Endothelial cell (in vitro differentiated cells): ENCODE measurements at places on chromosomes 7 and 10.

GRCh38 chr10:33057620-33058019 lies 99.6 kb upstream of the ITGB1 start:
- no peak for DNase-seq

- no peak for DNase-seq
These were observed 27.1 kb downstream of the NMT2 start for GRCh38 chr10:15141136-15142054.

DNA sequence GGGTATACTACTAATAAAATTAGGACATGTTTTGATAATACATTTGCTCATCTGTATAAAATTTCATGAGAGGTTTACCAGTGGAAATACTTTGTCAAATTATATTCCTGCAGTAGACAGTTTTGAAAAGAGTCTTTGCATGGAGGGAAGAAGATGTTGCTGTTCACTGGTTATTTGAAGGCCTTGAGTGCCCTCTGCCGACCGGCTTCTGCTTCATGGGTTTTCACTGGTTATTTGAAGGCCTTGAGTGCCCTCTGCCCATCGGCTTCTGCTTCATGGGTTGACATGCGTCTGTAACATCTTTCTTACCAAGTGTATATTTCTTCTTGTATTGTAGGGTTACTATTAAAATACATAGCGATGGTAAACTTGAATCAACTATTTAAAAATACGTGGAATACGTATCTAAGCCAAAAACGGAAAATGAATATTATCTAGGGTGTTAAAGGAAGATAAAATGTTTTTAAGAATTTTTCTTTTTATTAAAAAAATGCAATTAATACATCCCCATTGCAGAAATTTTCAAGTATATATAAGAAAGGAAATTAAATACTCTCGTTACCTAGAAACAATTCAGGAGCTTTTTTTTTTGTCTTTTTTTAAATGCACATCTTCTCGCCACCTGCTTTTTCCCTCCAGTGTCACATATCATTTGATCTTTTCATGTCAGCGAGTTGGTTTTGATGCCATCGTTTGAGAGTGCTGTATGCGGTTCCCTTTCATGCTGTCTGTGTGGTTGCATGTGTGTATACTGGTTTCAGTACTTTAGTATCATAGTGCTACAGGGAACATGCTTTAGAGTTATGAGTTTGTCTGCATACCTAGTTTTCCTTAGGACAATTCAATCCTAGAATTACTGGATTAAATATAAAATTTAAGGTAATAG lies 73.4 kb downstream of the SHH start:
- DNase-seq, result peak; percentile 62

GRCh38 chr7:133650487-133651300 lies 397.8 kb downstream of the EXOC4 start:
- no peak for DNase-seq

DNA sequence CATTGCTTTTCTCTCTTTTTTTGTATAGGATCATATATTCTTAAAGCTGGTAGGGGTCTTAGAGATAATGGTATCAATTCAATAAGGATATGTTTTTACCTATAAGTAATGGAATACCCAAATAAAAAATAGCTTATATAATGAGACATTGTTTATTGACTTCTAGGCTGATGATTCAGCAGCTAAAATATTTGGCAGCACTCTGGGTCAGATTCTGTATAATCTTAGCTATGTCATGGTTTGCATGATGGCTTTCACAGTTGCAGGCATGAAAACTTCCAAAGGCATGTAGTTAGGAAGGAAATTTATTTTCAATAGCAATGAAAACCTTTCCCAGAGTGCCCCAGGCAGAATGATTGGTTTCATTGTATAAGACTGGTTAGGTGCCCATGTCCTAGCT lies 32.1 kb upstream of the A1CF start:
- no peak for DNase-seq

- DNase-seq, result no peak
These were observed 77.5 kb downstream of the LRRC4 start for GRCh38 chr7:127953423-127954356.

DNA sequence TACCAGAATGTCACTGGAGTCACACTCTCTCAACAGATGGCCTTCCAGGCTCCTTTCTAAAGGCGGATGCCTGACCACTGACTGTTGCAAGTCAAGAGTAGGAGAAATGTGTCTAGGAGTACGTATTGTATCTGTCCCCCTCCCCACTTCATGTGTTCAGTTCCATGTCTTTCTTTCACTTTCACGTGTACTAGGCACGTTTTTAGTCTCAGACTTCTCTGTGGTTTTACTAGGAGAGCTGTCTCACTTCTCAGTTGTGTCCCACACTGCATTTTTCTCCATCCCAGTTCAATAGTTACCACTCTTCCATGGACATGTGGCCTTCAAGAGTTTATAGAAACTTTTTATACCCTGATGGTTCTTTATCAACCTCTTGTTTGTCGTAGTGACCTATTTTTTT lies 893.0 kb downstream of the NRG3 start:
- no peak for DNase-seq

GRCh38 chr7:150751702-150752101 lies 14.5 kb downstream of the GIMAP5 start:
- DNase-seq, result no peak

DNA sequence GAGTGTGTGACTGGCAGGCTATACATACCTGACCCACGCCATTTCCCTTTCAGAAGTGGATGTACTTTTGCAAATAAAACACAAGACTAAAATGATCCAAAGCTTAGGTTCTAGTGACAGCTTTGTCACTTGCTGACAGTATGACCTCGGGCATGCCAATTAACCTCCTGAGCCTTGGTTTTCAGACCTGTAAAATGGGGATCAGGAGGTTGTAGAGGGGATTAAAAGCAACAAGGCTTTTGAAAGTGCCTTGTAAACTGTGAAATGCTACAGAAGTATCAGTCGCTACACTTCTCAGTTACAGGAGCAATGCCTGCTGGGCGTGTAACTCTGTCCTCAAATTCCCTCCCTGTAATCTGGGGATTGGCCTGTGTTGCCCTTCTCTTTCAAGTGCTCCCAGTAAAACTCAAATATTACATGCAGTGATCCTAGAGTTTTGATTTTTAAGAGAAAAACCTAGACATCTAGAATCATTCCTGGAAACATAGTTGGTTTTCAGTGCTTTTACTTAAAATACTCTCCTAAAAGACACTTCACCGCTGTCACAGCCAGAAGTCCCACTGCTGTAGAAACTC lies 8.8 kb upstream of the GRB10 start:
- DNase-seq, result no peak
